Left forelimb (tissue), 1 donor: ENCODE measurements at places on chromosomes 7 and 10.

- no peak for DNase-seq
Measured at GRCh38 chr10:314871-315270, 179.6 kb downstream of the ZMYND11 start.

- no peak for DNase-seq
Measured at GRCh38 chr7:152512706-152513105, 76.9 kb upstream of the KMT2C start.

GRCh38 chr7:155669717-155670505, 25.4 kb downstream of the RBM33 start:
- DNase-seq = no peak

GRCh38 chr7:151873402-151873965, 3.4 kb downstream of the PRKAG2 start:
- DNase-seq = no peak

- no peak for DNase-seq
Measured at GRCh38 chr10:61778137-61778536, 115.4 kb downstream of the CABCOCO1 start.

GRCh38 chr7:17674943-17675608, 265.2 kb downstream of the SNX13 start:
- DNase-seq = no peak

GRCh38 chr10:55104738-55105137, 303.7 kb upstream of the PCDH15 start:
- DNase-seq = no peak

GRCh38 chr10:73094986-73095480, 1.6 kb downstream of the P4HA1 start:
- no peak for DNase-seq

- no peak for DNase-seq
Measured at GRCh38 chr10:96570511-96570910, 16.3 kb downstream of the TM9SF3 start.

- DNase-seq = no peak
Measured at GRCh38 chr10:29877793-29878491, 181.4 kb downstream of the JCAD start.

- no peak for DNase-seq
Measured at GRCh38 chr7:20376796-20377195, 46.1 kb downstream of the ITGB8 start.
